8988T (cell line): ENCODE measurements at places on chromosomes 11 and 22.

GRCh38 chr11:62883673-62884072 lies 3.0 kb downstream of the SLC3A2 start:
- DNase-seq = no peak

- no peak for DNase-seq
Observed at GRCh38 chr22:17974703-17975372, 49.5 kb downstream of the MICAL3 start.

DNA sequence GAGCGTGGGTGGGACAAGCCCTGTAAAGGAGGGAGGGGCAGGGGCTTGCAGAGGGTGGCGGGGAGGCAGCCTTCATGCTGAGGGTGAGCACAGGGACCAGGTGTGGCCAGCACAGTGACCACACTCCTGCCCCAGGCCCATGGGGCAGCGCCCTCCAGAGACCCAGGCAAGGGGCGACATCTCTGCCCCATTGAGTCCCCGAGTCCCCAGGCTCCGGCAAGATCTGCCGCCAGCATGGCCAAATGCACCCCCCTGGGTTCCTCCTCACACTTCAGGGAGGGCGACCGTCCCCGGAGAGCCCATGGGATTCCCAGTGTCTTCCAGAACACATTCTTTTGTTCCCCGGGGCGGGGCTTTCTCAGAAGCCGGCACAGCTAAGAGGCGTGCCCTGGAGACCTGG lies 362.5 kb downstream of the TBC1D22A start:
- no peak for DNase-seq

GRCh38 chr22:27880778-27881394 lies 38.2 kb downstream of the PITPNB start:
- no peak for DNase-seq

GRCh38 chr11:61539831-61540357 lies 31.3 kb downstream of the LRRC10B start:
- no peak for DNase-seq

GRCh38 chr22:23075050-23075449 lies 4.7 kb downstream of the GNAZ start:
- DNase-seq = no peak

DNA sequence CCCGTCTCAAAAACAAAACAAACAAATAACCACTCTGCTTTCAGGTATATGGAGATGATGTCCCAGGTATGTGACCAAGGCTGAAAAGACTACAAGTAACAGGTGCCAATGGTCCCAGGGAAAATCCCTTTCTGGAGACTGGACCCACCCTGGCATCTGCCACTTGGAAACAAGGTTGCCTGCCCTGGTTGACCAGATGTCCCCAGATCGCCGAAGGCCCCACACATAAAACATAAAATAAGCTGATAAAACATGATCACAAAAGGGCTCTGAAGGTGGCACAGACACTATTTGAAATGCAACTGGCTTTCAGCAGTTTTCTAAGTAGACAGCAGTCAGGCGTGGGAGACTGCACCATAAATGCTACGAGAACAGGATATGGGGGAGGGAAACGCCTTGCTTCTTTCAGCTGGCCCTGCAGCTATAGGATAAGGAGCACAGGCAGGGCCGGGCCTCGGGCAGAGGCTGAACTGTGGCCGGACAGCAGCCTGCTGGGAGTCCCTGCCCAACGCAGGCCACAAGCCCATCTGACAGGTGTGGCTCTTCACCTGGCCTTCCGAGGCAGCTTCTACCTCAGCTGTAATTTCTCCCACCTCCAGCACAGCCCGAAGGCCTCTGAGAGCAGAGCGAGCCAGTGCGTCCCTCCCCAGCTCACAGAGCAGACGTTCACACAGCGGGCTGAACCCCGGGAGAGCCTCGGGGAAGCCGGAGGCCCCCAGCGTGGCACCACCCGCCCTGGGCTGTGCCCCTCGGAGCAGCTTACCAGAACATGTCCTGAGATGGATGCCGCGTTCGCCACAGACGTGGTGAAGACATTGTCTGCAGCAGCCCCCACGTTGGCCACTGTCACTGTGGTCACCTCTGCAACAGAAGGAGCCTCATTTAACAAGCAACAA lies 4.0 kb downstream of the DEAF1 start:
- no peak for DNase-seq

DNA sequence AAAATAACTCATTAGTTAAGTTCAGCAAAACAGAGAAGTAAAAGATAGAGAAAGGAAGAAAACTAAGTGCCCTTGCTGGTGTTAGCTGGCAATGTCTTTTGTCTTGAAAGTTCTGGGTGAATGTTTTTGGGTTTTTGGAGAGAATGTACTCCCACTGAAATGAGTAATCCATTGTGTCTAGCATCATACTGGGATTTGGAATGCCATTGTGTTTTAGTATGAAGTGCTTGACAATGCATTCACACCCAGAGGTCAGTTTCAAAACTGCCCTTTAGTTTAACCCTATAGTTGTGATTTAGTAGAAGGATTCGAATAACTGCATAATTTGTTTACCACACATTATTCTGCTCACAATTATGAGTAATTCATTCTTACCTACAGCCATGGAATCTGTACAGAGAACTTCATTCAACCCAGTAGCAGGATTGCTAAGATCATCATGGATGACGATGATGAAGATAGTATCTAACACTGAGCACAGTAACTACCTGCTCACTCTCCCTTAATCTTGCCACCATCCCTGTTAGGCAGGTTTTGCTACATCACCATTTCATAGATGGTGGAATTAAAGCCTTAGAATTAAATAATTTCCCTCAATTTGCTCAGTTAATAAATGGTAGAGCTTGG lies 33.9 kb downstream of the MAML2 start:
- no peak for DNase-seq

DNA sequence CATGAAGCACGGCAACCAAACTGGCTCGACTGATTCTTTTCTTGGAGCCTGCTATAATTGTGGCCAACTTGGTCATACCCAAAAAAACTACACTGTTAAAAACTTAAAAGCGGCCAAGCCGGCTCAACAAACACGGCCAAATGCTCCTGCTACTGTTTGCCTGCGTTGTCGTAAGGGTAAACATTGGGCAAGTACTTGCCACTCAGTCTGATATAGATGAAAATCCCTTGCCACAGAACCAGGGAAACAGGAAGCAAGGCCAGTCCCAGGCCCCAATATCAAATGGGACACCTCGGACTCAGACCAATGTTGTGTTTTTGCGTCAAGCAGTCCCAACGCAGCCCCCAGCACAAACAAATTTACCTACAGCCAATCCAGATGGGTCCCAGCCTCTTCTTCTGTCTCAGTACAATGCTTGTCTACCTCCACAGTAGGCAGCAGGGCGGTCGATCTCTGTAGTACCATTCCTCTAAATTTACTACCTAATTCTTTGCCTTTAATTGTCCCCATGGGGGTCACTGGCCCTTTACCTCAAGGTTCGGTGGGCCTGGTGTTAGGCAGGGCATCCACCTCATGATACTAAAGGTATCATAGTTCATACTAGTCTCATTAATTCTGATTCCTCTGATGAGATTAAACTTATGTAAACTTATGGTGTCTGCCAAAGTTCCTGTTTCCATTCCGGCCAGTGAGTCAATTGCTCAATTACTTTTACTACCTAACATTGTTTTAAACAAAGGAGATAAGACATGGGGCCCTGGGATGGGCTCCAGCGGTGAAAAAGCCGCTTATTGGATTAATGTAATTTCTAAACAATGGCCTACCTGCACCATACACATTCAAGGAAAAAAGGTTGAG lies 3.7 kb upstream of the COMT start:
- DNase-seq = no peak

- no peak for DNase-seq
Observed at GRCh38 chr22:24198682-24199052, 17.4 kb downstream of the SUSD2 start.

DNA sequence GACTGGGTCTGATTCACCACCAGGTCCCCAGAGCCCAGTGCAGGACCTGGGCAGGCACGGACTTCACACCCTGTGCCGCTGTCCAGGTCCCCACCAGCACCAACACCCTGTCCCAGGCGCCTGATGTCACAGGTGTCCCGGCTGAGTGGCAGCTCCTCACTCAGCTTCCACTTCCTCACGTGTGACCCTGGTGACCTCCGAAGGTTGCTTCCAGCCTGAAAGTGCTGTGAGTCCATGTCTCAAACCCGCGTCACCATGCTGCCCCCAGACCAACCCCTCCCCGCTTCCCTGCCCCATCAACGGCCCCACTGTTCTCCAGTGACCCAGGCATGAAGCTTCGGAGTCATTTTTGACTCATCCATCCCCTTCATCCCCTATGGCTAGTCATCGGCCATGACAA lies 25.7 kb upstream of the PICK1 start:
- no peak for DNase-seq

DNA sequence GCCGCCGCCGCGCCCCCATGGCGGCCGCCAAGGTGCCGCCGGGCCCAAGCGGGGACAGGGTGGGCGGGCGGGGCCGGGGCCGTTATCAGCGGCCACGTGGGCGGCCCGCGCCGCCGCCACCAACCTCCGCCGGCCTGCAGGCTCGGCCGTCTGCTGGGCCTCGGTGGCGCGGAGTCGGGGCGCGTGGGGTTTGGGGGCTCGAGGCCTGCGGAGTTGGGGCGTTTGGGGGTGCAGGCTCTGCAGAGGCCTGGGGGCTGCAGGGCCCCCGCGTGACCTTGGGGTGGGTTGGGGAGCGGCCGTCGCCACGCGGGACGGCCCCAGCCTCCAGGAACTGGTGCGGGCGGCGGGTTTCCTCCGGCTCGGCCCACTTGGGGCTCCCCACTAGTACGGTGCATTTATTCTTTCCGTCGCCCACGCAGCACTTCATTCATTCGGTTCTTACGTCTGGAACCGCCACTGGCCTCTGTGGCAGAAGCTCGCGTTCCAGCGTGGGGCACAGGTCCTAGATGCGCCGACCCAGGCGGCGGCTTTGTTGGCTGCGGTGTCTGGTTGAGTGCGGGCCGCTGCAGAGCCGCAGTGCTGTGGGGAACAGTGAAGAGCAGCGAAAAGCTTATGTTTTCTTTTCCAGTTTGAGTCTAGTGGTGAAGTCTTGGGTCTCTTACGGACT lies 740 bp upstream of the TRMT2A start:
- no peak for DNase-seq

DNA sequence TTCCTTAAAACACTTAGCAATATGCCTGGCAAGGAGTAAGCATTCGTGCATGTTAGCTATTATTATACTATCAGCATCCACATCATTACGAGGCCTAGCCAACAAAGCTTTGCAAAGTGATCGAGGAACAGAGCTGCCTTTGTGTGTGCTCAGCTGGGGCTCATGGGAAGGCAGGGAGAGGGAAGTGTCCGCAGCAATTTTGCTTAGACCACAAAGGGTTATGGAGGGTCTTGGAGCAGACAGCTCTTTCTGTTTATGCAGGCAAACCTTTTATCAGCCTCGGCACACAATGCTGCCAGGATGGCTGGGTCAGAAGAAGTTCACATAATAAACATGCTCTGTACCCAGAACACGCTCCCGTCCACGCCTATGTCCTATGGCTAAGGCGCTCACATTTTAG lies 10.9 kb upstream of the DKK3 start:
- no peak for DNase-seq

DNA sequence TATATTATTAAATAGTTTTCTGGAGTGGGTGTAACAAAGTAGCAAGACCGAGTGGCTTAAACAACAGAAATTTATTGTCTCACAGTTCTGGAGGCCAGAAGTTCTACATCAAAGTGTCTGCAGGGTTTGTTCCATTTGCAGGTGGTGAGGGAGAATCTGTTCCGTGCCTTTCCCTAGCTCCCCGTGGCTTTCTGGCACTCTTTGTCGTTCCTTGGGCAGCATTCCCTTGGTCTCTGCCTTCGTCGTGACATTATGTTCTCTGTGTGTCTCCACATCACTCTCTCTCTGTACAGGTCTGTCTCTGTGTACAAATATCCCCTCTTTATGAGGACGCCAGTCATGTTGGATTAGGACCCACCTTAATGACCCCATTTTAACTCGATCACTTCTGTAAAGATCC lies 38.2 kb downstream of the LDLRAD3 start:
- no peak for DNase-seq

GRCh38 chr11:59259867-59260475 lies 47.2 kb upstream of the MPEG1 start:
- no peak for DNase-seq

DNA sequence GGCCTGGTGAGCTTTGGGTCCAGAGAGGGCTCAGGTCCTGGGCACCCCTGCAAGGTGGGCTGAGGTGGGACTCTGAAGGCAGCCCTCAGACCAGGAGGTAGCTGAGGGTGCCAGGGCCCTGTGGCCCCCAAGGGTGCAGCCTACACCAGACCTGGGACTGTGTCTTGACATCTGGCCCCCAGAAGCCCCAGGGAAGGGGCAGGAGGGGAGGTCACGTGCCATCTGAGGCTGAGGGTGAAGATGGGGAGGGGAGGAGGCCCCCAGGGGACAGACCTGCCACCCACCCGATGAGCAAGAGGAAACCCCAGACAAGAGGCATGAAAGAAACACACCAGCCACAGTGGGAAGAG lies 520.2 kb downstream of the BRD1 start:
- no peak for DNase-seq

DNA sequence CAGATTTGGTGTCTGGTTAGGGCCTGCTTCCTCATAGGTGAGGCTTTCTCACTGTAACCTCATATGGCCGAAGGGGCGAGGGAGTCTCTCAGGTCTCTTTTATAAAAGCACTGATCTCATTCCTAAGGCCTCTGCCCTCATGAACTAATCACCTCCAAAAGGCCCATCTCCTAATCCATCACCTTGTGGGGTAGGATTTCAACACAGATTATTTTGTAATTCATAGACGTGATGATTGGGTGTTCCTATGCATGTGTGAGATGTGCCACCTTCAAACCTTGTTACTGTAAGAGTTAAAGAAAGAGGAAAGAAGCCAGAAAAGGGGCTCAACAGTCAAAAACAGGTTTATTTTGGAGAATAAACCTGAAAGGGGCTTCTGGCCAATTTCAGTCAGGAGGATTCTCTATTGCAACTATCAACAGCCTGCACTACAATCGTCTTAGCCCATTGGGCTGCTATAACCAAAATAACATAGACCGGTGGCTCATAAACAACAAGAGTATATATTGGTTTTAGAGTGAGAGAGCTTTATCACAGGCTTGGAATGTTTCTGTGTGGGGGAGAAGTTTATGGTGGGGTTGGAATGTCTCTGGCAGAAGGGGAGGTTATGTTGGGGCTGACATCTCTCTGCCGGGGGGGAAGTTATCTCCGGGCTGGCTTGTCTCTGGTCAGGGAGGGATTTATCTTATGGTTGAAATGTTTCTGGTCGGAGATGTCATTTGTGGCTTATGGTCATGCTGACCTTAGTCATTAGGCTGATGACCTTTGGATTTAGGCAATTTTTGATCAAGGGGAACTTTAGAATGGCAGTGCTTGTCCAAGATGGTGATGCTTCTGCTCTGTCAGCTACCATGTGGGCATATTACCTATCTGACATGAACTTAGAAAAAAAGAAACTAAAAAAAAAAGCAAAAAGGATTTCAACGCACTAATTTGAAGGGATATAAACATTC lies 35.1 kb downstream of the CSF2RB start:
- DNase-seq = no peak

DNA sequence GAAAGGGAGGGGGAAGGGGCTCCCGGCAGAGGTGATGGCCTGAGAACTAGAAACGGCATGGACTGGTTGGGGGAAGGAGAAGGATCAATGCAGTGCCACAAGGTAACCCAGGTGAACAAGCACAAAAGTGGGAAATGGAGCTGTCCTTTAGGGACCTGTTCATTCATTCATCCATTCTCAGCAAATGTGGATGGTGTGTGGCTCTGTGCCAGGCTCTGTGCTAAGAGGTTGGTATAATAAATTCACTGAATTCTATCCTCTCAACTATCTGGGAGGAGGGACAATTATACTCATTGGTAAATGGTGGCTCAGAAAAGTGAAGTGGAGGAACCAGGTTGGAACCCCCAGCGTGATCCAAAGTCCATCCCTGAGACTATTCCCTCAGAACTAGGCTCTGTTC lies 18.6 kb upstream of the ARAP1 start:
- no peak for DNase-seq
